Stimulated activated CD8-positive, alpha-beta memory T cell treated with anti-CD3 and anti-CD28 coated beads, Interleukin-4, amount 100 ng/mL, for 48 hours (primary cell): ENCODE measurements at places on chromosomes 2 and 18.

GRCh38 chr18:78006774-78007260, 757.2 kb downstream of the GALR1 start:
- DNase-seq: no peak

- no peak for DNase-seq
Measured at GRCh38 chr18:1585881-1586488, 681.3 kb downstream of the ADCYAP1 start.

DNA sequence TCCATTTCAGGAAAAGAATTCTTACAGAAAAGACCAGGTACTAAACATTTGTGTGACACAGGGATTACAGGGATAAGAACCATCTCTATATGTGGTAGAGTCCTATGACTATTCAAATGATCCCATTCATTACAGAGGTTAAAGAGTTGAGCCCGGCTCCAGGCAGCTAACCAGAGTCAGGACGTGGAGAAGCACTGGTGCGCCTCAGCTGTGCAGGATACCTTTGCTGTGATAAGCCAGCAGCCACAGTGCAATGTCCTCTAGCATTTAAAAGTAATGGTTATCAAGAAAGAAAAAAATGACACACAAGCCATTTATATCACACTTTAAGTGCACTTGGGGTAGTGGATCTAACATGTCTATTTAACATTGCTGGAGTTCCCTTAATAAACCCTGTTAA, 17.3 kb downstream of the BUB1 start:
- DNase-seq: no peak

GRCh38 chr2:11094021-11094810, 61.1 kb upstream of the SLC66A3 start:
- no peak for DNase-seq

DNA sequence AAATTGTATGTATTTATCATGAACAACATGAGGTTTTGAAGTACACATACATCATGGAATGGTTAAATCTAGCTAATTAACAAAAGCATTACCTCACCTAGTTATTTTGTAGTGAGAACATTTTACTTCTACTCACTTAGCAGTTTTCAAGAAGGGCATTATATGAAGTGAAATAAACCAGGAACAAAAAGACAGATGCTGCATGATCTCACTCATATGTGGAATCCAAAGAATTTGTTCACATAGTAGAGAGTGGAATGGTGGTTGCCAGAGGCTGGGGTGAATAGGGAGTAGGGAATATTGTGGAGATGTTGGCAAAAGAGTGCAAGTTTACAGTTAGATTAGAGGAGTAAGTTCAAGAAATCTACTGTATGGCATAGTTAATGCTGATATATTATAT, 292.0 kb downstream of the ASXL3 start:
- no peak for DNase-seq

GRCh38 chr2:153476816-153477635, 1.5 kb downstream of the RPRM start:
- no peak for DNase-seq

- no peak for DNase-seq
Measured at GRCh38 chr18:69936191-69936558, 11.5 kb downstream of the CD226 start.

DNA sequence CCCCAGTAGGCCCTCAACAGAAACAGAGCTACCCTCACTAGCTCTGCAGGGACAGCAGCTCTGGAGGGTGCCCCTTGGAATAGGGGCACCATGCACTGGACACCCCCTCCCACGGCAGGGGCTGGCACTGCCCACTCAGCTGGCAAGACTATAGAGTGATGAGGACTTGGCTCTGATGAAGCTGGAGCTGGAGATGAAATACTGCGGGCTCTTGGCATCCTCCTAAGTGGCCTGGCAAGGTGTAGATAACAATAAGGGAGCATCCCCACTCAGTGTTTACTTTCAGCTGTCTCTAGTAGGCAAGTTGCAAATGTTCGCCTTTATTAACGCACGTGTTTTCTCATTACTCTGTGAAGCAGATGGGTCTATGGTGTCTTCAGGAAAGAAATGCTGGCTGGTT, 92.7 kb downstream of the PDCL3 start:
- DNase-seq: no peak

DNA sequence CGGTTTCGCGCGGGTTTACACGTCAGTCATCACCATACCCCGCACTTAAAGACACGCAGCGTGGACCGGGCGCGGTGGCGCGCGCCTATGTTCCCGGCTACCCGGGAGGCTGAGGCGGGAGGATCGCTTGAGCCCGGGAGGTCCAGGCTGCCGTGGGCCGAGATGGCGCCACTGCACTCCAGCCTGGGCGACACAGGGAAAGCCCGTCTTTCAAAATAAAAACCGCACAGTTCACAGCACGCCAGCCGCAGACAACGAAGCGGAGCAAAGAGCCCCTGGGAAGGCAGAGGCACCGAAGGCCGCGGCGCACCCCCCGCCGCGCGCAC, 328 bp downstream of the DTYMK start:
- peak; percentile 40 for DNase-seq

DNA sequence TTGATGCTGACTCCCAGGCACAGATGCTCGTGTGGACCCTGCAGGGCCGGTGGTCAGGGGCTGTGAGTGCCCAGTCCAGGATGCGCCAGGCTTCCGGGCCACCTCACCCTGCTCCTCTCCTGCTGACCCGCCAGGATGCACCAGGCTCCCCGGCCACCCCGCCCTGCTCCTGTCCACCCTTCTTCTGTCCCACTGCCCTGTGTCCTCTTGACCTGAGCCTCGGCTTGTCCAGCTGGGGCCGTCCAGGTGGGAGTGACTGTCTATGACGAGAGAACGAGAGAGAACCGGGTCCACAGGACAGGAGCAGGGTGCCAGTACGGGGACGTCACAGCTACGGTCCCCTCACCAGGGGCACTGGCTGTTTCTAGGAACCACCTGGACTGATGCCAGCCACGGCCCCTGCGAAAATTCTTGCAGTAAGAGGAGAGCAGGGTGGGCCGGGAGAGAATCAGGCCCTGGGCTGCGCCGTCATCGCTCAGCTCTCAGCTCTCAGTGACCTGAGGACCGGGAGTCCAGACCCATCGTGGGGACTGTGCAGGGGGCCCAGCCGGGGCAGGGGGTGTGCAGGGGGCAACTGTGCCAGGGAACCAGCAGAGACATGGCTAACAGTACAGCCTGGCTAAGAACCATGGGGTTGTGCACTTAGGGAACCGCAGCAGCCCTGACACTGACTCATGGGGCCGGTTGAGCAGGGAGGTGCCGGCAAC, 12.9 kb upstream of the NFATC1 start:
- DNase-seq: no peak

- DNase-seq: no peak
Measured at GRCh38 chr2:227192491-227192890, 28.1 kb downstream of the COL4A3 start.

- peak; percentile 50 for DNase-seq
Measured at GRCh38 chr2:39377226-39377939, 59.7 kb downstream of the MAP4K3 start.

DNA sequence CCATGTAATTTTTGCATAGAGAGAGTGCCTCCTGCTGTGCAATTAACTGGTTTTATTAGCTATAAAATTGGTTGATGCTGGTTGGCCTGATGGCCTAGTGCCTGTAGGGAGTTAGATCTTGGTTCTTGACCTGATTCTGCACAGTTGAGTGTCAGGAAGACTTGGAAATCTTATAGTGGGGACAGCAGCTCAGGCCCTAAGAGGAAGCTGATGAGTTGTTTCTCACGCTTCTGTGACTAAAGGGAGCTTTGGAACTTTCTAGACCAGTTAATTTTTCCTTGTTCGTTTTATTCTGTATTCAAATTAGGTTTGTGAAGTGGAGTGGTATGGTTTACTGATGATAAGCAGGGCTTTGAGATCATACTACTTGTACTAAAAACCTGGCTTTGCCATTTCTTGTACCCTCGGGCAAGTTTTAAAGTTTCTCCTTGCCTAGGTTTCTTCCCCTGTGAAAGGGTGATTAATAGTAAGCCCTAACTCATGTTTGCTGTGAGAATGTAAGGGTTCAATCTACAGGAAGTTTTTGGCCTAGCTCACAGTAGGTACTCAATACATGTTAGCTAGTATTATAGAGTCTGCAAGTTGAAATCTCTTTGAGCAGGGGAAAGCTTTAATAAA, 82.1 kb downstream of the MAP3K20 start:
- DNase-seq: no peak

DNA sequence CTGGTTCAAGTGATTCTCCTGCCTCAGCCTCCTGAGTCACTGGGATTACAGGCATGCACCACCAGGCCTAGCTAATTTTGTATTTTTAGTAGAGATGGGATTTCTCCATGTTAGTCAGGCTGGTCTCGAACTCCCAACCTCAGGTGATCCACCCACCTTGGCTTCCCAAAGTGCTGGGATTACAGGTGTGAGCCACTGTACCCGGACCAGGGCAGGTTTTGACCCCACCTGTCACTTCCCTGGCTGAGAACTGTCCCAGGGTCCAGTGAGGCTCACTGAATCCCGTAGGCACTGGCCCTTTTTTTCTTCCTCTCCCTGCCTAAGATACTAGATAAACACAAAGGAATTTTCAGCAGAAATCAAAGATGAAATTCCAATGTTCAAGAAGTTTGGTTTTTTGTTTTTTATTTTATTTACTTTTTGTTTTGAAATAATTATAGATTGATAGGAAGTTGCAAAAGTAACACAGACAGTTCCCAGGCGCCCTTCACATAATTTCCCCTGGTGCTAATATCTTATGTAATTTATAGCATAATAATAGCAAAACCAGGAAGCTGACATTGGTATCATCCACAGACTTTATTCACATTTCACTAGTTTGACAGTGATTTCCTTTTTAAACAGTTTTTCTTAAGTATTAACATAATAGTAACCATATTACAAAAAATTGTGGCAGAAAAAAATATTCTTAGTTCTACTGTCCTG, 52.4 kb upstream of the B3GNT7 start:
- DNase-seq: no peak

DNA sequence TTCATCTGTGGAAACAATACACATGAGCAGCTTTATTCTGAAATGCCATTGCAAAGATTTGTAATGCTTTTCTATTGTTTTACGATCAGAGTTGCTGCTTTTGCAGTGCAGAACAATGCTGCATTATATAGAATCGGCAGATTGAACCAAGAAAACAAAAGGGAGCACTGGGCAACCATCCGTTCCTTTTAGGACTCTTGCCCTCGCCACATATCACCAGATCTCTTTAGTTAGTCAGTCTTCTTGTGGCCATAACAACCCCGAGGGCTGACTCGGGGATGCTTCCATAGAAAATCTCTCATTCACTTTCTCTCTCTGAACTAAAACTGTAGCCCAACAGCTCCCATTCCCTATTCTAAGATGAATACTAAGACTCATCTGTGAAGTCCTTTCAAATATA, 340.4 kb downstream of the NRXN1 start:
- no peak for DNase-seq

DNA sequence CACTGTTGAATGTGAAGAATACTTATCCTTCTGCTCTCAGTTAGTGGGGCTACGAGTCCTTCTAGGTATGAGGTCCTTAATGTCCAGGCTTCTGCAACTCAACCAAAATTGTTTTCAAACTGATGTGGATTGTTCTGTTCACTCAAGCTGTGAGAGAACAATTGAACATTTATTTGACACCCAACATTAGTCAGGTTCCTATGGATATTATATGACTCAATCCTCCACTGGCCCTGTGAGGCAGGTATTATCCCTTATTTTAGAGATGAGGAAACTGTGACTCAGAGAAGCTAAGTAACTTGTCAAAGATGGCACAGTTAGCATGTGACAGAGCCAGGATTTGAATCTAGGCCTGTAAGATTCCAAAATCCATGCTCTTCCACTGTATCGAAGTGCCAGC, 1.2 kb upstream of the LYG2 start:
- no peak for DNase-seq

- DNase-seq: no peak
Measured at GRCh38 chr2:176120364-176121189, 1.9 kb upstream of the HOXD9 start.

- no peak for DNase-seq
Measured at GRCh38 chr2:113166187-113166645, 7.6 kb upstream of the PSD4 start.

DNA sequence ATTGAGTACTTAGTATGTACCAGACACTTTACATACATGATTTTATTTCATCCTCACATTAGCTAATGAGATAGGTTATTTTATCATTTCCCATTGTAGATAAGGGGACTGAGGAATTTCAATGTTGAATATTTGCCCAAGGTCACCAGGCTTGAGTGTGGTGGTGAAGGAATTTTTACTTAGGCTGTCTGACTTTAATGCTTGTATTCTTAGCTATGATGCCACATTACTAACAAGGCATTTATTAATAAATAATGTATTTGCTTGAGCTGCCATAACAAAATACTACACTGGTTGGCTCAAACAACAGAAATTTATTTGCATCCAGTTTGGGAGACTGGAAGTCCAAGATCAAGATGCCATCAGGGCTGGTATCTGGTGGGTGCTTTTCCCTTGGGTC, 250.9 kb downstream of the GPD2 start:
- no peak for DNase-seq

- DNase-seq: peak; percentile 91
Measured at GRCh38 chr2:239267288-239267951, 133.4 kb downstream of the HDAC4 start.

DNA sequence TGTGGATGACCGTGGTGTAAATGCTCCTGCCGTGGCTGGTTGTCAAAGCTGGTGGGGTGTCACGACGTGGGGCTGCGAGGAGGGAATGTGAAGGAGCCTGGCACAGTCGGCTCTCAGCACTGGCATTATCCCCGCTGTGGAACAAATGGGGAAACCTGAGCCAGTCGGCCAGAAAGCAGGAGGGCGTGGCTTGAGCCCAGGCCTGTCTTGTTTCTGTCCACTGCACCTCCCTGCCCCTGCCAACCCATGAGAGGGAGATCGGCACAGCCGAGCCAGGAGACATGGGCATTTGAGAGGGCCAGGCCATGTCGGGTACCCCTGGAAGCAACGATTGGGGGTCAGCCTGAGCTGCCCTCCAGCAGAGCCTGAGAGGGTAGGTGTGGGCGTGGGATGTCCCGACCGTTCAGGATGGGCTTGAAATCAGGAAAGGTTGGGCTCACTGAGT, 44.5 kb downstream of the PDIA6 start:
- no peak for DNase-seq

- DNase-seq: peak; percentile 74
Measured at GRCh38 chr2:160492401-160493226, 993 bp downstream of the RBMS1 start.

- no peak for DNase-seq
Measured at GRCh38 chr2:84631047-84631446, 114.7 kb downstream of the DNAH6 start.

GRCh38 chr2:221310730-221311129, 261.4 kb downstream of the EPHA4 start:
- DNase-seq: no peak

DNA sequence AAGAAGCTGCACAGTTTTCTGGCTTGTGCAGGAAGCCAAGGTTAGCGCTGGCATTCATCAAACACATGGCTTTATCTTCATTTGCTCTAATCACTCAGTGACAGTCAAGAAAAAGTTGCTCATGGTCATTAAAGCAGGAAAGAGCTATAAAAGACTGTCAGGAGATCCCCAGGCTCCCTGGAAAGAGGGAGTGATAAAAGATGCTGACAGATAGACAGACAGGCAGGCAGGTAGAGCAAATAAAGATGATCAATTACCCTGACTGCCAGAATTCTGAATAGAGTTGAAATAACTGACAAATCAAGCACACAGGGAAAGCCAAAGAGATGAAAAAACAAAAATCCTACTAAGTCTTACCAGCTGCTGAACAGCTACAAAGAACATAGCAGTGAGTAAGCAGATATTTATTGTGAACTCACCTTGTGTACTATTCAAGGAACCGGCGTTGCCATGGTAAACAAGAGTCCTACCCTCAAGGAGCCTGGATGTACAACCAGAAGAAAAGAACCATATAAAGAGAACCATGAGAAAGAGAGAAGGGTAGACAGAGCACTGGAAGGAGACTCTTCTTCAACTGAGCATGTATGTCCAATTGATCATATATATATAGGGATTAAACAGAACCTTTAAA, 68.0 kb downstream of the RNF152 start:
- DNase-seq: no peak
